ENCODE measurements at places on chromosomes 4 and X. TPM values are rescaled to one million over a fixed set of nuclear protein-coding genes. Genes with fewer than 3 reads are reported as not detected.

- peaks cover 8% of the 10 kb centered on the region for H3K4me1 ChIP-seq
- no peak overlapping the region for H3K4me3 ChIP-seq
- H3K27me3 ChIP-seq = no peaks in the 10 kb centered on the region
Measured at GRCh38 chrX:40262157-40263013, 164.6 kb upstream of the BCOR start.

The ADH6 gene
- not detected for total RNA-seq

DNA sequence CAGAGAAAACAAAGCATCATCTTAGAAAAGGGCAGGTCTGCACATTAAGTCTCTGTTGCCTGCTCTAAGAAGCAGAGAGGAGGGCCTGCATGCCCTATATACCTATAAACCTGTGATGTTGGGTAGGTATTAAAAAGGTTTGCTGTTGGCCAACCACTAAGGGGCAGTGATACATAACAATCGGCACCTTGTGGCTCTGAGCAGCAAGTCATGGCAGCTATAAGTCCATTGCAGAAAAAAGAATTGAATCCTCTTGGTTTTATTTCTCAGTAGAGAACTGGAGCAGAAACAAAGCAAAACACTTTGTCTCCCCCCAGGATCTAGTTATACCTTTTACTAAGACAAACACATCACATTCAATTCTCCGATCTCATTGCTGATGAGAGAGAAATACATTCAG, 1364.4 kb downstream of the STIM2 start:
- H3K4me3 ChIP-seq = no peak overlapping the region
- H3K27me3 ChIP-seq = no peaks in the 10 kb centered on the region
- H3K36me3 ChIP-seq = no peaks in the 10 kb centered on the region
- H3K27ac ChIP-seq = no peak overlapping the region

DNA sequence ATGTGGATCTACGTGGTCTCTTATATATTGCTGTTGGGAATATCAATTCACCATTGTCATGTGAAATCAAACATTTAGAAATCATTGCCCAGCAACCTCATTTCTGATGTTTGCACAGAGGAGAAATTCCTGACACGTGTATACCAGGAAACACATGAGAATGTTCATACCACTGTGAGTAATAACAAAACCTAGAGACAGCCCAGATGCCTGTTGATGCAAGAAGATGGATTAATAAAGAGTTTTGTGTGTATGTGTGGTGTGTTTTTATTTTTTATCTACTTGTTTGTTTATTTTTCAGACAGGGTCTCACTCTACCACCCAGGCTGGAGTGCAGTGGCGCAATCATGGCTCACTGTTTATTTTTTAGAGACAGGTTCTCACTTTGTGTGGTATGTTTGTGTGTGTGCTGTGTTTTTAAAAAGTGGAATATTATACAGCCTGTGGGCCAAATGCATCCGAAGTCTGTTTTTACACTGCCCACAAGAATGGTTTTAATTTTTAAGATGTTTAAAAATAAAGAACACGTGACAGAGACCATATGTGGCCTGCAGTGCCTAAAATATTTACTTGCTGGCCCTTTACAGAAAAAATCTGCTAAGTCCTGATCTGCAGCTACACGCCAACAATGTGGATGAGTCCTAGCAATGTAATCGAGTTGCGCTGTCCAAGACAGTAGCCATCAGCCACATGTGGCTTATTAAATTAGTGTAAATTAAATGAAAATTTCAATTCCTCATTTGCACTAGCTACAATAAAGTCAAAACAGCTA, 39.2 kb downstream of the TXLNG start:
- no peak overlapping the region for H3K4me3 ChIP-seq
- H3K36me3 ChIP-seq = no peaks in the 10 kb centered on the region
- no peaks in the 10 kb centered on the region for H3K4me1 ChIP-seq
- no peak overlapping the region for H3K27ac ChIP-seq

GRCh38 chr4:156636381-156636780, 335.2 kb downstream of the PDGFC start:
- no peaks in the 10 kb centered on the region for H3K4me1 ChIP-seq
- no peaks in the 10 kb centered on the region for H3K36me3 ChIP-seq
- no peak for DNase-seq
- no peak overlapping the region for H3K4me3 ChIP-seq
- H3K27ac ChIP-seq = no peak overlapping the region

GRCh38 chr4:142420311-142421095, 425.6 kb downstream of the INPP4B start:
- no peak overlapping the region for H3K4me3 ChIP-seq
- H3K27ac ChIP-seq = no peak overlapping the region
- DNase-seq = no peak
- no peaks in the 10 kb centered on the region for H3K36me3 ChIP-seq
- H3K27me3 ChIP-seq = no peaks in the 10 kb centered on the region
- no peaks in the 10 kb centered on the region for H3K4me1 ChIP-seq

- DNase-seq = no peak
- no peaks in the 10 kb centered on the region for H3K27me3 ChIP-seq
- H3K27ac ChIP-seq = no peak overlapping the region
- no peak overlapping the region for H3K4me3 ChIP-seq
Measured at GRCh38 chr4:119264743-119265142, 52.2 kb downstream of the USP53 start.

DNA sequence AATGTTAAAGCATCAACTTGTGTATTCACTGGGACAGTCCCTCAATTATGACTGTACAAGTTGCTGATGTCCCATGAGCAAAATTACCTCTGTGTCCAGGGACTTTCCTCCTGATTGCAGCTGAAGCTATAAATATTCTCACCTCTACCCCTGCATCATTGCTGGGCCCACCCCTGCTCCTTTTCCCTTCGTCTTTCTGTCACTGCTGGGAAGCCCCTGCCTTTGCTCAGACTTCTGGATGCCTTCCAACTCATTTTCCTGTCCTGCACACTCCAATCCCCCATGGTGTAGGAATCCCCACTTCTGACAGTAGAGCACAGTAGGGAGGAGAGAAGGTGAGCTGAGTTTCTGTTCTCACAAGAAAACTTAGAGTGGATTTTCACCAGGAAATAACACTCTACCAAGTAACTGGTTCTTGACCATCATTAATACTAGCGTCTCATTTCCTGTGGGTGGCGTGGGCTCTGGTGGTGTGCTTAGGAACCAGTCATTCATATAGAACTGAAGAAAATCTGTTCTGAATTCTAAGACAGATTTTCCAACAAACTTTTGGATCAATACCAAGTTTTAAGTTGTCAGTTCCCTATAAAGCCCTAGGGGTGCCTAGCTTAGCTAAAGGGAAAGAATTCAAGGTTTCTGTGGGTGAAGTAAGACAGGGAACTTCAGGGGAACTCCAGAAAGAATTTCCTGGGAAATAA, 136.2 kb upstream of the MED14 start:
- no peak overlapping the region for H3K4me3 ChIP-seq
- H3K27me3 ChIP-seq = no peaks in the 10 kb centered on the region
- no peak overlapping the region for H3K27ac ChIP-seq

DNA sequence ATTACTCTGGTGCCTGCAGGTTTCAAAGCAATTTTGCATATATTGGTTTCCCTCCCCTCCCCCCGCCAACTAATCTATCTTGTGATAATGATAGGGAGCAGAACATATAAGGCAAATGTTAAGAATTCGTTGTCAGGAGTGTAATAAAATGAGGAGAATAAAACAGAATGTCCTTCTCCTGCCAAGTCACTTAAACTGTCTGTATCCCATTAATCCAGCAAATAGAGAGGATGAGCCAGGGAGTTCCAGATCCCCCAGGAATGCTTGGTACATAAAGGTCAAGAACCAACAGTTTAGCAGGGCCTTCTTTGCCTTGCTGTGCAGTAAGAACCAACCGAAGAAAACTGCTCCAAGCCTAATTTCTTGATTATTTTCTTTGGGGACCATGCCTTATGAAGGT, 141.4 kb downstream of the AMELX start:
- no peak overlapping the region for H3K4me3 ChIP-seq
- no peaks in the 10 kb centered on the region for H3K27me3 ChIP-seq
- no peaks in the 10 kb centered on the region for H3K36me3 ChIP-seq
- DNase-seq = no peak
- no peak overlapping the region for H3K27ac ChIP-seq

DNA sequence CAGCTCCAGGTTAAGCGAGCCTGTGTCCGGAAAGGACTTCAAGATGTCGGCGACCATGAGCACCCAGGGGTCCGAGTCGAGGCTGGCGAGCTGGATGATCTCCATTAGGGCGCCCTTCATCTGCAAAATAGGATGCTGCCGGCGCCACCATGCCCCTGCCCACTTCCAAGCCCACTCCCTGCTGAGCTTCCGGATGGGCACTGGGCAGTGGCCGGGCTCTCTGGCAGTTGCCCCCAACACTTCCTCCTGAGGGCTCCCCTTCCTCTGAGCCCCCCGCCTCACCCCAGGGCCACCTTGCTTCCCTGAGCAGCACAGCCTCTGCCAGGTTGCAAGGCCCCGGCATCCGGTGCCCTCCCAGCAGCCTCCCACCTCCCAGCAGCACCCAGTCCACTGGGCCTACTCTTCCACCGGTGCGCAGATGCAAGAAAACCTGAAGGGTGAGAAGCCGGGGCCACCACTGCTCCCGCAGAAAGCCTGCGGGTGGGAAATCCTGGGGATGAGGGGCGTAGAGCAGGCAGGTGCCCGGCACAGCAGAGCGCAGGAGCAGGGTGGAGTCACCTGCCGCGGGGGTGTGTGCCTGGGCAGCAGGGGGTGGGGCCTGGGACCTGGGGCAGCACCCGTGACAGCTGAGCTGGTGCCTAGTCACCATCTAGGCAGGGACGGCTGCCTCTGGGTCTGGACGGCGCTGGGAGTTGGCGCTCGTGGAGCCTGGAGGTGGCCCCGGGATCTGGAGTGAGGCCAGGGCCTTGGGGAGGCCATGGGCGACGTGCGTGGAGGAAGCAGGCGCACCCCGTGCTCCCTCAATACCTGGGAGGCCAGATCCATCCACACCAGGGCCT, 17.0 kb downstream of the NELFA start:
- no peak overlapping the region for H3K4me3 ChIP-seq
- no peaks in the 10 kb centered on the region for H3K4me1 ChIP-seq
- no peak for DNase-seq

All from B cell (primary cell).